Skin of body (tissue), 3 donors: ENCODE measurements at places on chromosomes 12 and 14. TPM values are rescaled to one million over a fixed set of nuclear protein-coding genes. Genes with fewer than 3 reads are reported as not detected.

KRT72 gene
- 12.0 TPM for total RNA-seq

ITPK1 gene
- 7.6 TPM for total RNA-seq

CPNE6 gene
- total RNA-seq, result 0.20 TPM

PARP2 gene
- 17.0 TPM for total RNA-seq

ASCL1 gene
- total RNA-seq, result not detected

TRHDE gene
- 12.1 TPM for total RNA-seq

SLC10A1 gene
- not detected for total RNA-seq

PRORP gene
- total RNA-seq, result 15.4 TPM

DNA sequence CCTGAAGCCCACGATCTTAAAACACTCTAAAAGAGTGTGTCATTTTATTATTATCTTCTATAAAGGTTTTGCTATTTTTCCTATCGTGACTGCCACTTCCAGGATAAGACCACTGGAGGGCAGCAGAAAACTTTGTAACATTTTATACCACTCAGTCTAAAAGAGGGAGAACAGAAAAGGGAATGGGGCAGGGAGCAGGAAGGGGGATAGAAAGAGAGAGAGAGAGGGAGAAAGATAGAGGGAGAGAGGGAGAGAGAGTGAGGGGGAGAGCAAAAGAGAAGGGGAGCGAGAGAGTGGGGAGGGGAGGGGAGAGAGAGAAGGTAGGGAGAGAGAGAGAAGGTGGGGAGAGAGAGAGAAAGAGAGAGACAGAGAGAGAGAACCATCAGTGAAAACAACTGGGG lies 2.0 kb upstream of the ART4 start:
- DNase-seq, result peak; percentile 51

GRCh38 chr12:77377116-77377515 lies 311.7 kb upstream of the E2F7 start:
- DNase-seq, result no peak

DNA sequence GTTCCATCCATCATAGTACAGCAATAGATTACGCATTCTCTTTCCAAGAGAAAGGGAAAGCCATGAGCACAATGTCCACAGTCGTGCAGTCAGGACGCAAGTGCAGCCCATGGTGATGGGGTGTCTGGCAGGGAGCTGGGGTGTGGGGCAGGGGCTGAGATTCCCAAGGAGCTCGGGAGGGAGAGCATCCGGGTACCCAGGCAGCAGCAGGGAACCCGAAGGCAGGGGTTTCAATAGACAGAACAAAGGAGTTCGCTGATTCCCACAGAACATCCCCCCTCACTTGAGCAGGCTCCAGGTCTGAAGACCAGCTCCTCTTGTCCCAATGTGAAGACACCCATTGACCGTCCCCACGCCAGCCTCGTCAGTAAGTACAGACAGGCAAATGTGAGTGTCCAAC lies 13.5 kb downstream of the ANHX start:
- no peak for DNase-seq

GRCh38 chr12:115620816-115621215 lies 656.7 kb downstream of the MED13L start:
- no peak for DNase-seq

DNA sequence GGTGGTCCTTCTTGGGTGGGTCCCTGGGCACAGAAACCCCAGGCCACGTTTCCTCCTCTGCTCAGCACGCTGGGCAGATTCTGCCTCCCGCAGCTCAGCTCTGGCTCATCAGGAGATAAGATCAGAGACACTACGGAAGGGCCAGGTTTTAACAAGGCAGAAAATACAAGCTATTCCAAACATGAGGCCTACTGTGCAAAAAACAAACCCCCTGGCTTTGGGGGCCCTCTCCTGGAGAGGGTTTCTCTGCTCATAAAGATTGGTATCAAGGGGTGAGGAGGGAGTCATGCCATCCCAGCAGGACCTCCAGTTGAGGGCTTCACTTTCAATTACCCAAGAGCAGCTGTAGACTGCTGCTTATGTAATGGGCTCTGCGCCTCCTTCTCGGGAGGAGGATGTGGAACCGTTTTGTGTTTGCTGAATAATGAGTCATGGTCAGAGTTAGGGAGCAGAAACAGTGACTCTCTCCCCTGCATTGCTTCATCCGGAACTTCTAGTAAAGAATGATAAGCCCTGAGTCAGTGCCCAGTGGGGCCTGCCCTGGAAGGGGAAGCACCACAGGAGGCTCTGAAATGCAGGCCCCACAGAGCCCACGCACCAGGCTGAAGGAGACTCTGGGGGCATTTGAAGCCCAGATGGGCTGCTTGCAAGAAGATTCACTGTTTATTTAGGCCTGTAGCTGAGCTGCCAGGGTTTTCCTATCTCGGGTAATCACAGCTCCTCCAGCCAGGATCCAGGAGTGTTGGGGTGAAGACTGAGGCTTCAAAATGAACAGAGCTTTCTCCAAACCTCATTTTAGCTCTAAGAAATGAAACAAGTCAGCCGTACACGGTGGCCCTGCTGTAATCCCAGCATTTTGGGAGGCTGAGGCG lies 79.3 kb downstream of the SSPN start:
- DNase-seq, result peak; percentile 84

DNA sequence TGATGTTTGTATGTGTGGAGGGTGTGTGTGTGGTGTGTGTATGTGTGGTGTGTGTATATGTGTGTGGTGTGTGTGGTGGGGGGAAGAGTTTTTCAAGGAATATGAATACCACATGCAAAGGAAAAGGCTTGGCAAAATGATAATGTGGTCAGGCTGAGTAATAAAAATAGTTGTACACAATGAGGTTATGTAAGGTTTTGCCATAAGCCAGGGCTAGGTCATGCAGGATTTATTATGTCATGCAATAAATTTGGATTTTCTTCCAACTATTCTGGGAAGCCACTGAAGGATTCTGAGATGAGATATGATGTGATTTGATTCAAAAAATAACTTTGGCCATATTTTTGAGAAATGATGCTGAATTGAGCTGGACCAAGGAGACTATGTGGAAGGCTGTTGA lies 1191.6 kb upstream of the SEL1L start:
- DNase-seq, result peak; percentile 82

GRCh38 chr14:88324930-88325329 lies 1.9 kb upstream of the KCNK10 start:
- DNase-seq, result no peak

DNA sequence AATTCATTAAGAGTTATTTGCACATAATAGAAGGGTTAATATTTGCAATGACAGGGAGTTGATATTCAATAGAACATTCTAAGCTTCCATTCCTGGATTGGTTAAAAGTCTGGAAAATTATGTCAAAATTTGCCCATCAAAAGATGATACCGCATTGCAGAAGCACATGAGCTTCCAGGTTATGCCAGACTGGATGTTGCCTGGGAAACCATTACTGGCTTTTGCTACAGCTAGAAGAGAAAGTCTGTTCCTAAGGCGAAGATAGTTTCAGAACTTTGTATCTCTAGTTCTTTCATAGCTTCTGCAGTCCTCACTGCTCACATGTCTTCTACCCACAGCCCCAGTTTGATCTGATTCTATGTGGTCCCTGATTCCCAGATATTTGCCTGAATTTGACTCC lies 122.4 kb upstream of the AMIGO2 start:
- DNase-seq, result no peak

DNA sequence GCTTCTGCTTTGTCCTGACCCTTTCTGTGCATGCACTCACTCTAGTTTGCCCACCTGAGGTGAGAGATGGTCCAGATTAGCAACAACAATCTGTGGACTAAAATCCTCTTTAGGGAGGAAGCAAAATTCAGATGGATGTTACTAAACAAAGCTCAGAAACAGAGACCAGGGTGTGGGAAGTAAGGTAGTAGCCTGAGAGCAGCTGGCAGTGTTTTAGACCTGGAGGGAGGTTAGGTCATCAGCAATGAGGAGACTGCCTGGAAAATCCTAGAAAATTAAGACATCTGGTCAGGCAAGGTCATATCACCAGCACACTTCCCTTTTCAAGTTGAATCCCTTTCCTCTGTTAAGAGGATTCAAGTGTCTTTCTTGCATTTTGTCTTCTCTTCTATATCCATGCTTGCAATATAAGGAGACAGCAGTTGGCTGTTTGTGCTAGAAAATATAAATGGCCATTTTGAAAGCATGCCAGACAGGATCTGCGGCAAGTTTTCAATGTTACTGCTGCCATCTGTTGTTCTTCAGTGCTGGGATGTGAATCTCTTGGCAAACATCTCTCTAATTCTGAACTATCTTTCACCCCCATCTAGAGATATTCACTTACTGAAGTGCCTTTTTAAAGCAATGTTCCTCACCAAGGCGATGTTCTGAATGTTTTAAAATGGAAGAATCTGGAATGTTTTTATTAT lies 266.4 kb downstream of the NAV3 start:
- peak; percentile 60 for DNase-seq

DNA sequence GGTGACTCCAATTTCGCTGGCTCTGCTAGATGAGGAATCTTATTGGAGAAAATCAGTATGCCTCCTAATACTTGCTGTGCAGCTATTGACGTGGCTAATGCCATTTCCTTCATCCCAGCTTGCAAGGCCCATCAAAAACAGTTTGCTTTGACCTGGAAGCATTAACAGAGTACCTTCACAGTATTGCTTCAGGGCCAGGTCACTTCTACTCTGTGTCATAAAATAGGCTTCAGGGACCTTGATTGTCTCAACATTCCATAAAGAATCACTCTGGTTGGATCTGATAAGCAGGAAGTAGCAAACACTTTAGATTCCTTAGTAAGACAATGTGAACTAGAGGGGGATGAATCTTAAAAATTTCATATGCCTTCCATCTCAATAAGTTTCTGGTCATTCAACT lies 26.9 kb upstream of the ZNF641 start:
- DNase-seq, result no peak

DNA sequence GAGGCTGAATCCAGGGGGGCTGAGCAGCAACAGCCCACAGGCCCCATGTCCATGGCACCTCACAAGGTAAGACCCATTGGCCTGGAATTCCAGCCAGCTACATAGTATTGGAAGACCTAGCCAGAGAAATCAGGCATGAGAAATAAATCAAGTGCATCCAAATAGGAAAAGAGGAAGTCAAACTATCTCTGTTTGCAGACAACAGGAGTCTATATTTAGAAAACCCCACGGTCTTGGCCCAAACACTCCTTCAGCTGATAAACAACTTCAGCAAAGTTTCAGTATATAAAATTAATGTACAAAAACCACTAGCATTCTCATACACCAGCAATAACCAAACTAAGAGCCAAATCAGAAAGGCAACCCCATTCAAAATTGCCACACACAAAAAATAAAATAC lies 16.9 kb downstream of the PDE6H start:
- no peak for DNase-seq

GRCh38 chr12:1350934-1351240 lies 243.5 kb downstream of the FBXL14 start:
- no peak for DNase-seq

- DNase-seq, result no peak
These were observed 31.8 kb upstream of the G2E3 start for GRCh38 chr14:30527196-30527595.

DNA sequence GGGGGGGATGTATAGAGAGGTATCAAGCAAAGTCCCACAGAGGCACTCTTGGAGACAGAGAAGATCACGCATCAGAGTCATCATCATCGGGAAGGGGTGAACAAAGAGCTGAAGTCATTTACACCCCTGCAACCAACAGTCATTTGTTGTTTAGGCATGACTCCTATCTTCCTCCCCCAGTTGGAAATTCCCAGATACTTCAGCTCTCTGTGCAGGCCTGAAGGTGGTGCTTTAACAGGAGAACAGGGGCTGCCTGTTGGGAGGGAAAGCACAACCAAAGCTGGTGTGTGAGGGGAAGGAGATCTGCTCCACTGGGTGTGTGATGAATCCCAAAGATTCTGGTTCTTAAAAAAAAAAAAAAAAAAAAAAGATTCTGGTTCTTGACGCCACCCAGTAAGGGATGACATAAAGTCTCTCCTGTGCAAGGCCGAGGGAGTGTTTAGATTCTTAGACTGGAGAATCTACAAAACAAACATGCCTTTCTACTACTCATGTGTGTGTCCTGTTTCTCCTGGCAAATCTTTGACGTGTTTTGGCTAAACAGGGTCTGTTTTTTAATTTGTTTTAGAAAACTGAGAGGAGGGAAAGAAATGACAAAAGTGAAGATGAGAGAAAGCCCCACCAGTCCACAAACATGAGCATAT lies 121.0 kb upstream of the ARHGAP5 start:
- DNase-seq, result no peak

DNA sequence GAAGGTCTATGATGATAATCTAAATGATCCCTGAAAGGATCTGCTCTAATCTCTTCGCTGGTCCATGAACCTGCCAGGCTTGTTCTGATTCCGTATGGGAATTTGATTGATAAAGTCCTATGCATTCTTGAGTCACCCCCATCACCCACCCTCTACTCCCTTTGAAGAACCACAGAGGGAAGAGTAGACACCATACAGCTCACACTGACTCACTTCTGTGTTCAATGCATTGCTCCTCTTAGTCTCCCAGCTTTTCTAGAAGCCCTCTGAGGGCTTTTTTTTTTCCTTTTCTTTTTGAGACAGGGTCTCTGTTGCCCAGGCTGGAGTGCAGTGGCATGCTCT lies 18.5 kb upstream of the GPRC5A start:
- no peak for DNase-seq

GRCh38 chr12:129001826-129002225 lies 148.5 kb downstream of the GLT1D1 start:
- no peak for DNase-seq

DNA sequence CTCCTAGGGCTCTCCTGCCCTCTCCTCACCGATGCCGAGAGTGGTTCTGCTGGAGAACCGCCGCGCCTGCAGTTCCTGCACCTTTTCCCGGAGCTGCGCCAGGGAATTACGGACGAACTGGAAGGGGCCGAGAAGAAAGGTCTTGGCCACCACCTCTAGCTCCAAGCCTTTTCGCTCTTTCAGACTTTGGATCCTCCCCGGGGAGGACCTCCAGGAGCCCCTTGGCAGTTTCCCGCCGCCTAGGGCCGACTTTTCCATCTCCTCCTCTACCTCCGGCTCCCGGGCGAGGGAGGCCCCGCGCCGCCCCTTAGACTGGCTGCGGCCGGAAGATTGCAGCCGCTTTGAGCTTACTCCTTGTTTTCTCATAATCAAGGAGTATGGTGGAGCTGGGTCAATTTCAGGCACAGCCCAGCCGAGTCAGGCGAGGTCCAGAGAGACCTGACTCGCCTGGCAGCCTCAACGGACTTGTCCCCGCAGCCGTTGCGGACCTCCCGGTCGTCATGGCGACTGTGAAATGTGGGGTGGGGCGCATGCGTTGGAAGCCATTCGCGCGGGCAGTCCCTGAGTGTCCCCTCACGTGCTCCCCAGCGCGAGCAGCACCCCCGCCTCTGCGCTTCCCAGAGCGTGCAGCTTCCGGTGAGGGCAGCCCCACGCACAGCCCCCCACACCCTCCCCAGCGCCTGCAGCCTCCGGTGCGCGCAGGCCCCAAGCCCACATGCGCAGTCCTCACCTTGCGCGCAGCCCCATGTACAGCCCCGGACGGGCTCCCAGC lies at the start of gene DPY19L2:
Gene DPY19L2, minus strand, starts transcription at position 466 of the 772 bp plus-strand sequence. Its CDS starts 100 bp downstream, at position 366.
- DNase-seq, result peak; percentile 5

GRCh38 chr14:102164965-102165364 lies 25.3 kb downstream of the WDR20 start:
- no peak for DNase-seq

DNA sequence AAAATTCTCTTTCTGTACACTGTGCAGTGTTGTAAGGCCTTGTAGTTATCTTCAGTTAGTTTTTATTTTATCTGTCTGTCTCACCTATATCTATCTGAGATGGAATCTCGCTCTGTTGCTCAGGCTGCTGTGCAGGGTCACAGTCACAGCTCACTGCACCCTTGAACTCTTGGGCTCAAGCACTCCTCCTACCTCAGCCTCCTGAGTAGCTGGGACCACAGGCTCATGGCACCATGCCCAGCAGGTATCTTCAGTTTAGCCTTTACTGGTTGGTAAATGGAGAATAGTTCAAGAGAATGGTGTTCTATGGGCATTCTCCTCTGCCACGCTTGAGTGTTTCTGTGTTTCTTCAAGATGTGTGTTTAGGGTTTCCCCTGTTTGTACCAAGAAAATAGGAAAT lies 13.6 kb downstream of the TULP3 start:
- DNase-seq, result no peak

GRCh38 chr12:52070185-52070925 lies 577 bp downstream of the ATG101 start:
- no peak for DNase-seq
